AG04449 (cell line): ENCODE measurements at places on chromosomes 5 and 9.

- DNase-seq, result no peak
These were observed 757.7 kb upstream of the SEMA6A start for GRCh38 chr5:117332341-117332740.

DNA sequence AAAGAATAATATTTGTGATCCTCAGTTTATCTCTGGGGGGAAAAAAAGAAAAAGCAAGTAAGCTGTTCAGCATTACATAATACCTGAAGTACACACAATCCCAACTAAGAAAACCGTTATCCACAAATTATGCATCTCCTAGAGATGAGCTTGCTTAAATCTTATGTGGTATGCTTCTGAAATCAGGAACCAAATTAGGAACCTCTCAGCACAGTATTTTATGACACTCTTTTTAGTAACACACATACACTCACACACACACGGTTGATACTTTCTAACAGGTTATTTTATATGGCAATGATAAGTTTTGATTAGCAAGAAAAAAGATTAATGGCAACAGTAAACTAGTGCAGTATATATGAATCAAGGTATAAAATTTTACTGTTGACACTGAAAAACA is 1.2 kb upstream of the ZNF510 start:
- DNase-seq, result no peak

DNA sequence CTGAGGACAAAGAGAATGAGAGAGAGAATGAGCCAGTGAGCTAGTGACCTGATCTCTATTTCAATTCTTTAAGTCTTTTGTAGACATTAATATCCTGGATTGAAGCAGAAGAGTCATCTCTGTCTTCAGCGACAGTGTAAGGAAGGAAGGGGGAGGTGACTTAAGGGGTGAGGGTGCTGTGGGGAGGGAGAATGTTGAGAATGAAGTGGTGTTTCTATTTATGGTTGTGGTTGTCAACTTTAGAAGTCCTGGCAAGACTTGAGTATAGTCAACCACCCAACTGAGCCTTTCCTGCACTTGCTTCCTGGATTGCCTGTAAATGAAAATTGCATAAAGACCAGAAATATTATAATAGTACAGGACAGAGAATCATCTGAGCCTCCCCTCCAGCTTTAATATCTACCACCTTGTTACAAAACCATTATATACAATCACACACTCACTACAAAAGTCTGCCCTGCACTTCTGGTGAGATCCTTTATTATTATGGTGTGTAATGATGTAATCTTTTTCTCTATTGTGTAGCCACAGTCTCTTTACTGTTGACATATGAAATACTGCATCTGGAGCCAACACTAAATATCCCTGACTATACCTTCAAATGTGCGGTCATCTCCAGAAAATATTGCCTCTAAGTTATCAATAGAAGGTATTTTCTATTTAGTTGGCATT is 91.7 kb downstream of the NTRK2 start:
- DNase-seq, result no peak

GRCh38 chr5:80559244-80559643 is 10.8 kb downstream of the ANKRD34B start:
- no peak for DNase-seq

DNA sequence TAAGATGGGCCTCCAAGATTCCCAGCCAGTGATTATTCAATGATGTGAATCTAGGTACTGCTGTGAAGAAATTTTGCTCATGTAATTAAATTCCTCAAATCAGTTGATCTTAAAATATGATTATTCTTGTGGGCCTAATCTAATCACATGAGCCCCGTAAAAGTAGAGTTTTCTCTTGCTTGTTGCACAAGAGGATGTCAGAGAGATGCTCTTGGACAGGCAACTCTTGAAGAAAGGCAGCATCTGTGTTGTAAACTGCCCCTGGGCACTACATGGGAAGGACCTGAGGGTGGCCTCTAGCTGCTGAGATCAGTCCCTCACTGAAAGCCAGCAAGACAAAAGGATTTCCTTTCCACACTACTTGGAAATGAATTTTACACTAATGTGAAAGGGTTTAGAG is 132.9 kb downstream of the TRPM3 start:
- no peak for DNase-seq

GRCh38 chr9:14418941-14419937 is 105.3 kb upstream of the NFIB start:
- no peak for DNase-seq

DNA sequence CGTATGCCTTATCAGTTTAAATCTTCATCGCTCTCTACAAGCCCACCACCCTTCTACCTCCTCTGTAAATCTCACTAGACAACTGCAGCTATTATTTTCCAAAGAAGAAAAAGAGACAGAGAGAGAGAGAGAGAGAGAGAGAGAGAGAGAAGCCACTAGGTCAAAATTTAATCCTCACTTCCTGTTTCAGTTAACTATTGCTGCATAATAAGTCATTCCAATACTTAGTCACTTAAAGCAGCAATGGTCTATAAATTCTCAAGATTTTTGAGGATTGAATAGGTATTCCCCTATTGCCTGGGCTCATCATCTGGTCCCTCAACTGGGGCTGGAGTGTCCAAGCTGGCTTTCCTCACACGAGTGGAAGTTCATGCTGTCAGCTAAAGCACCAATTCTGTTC is 68.8 kb downstream of the ITGA1 start:
- no peak for DNase-seq

DNA sequence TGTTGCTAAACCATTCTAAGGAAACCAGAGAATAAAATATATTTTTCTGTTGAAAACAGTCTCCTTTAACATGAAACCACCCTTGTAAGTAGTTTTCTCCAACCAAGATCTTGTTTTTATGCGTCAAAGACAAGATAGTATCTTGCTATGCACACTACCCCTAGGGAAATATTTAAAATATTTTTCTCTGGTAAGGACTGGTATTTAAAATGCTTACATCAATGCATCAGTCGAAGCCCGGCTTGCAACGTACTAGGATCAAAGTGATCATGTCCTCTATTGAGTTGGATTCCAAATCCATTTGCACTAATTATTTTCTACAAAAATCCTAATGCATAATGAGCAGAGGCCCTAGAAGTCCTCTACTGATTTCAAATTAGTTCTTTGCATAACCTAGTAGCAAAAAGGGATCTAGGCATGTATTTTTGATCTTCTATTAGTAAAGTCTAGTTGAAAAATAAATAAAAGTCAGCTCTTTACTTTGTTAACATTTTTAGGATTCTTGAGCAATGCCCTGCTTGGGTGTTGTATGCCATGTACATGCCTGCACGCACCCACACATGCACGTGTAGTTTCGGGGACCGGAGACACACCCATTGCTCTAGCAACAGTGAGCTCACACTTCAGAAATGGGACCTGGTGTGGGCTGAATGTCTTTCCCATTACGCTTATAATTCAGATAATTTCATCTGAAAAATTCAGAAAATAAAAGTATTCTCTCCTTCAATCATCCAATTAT is 165.0 kb upstream of the GPR151 start:
- no peak for DNase-seq
